ENCODE measurements at places on chromosomes 6 and 20.

- no peak for DNase-seq
Measured at GRCh38 chr6:156309017-156309416, 468.2 kb upstream of the ARID1B start.

GRCh38 chr20:45818239-45818638 is 5.8 kb downstream of the UBE2C start:
- DNase-seq = no peak

- no peak for DNase-seq
Measured at GRCh38 chr6:15170126-15170525, 75.7 kb upstream of the JARID2 start.

- no peak for DNase-seq
Measured at GRCh38 chr6:125918681-125919566, 37.6 kb upstream of the HINT3 start.

- DNase-seq = no peak
Measured at GRCh38 chr6:111211411-111212030, 124.2 kb downstream of the SLC16A10 start.

DNA sequence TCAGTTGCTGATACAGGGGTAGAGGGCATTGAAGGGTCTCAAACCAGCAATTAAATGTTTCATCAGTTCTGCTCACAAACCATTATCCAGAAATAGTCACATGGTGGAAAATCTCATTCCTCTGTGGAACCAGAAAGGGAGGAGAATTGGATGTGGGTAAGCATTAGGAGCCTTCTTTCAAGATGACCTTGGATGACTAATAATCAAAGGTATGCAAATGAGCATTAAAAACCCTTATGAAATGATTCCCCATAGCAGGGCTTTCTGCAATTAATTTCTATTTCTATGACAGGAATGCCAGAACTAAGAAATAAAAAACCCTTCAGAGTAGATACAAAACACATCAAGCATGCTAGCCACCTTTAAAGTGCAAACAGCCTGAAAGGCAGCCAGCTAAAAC is 37.4 kb upstream of the HCRTR2 start:
- no peak for DNase-seq

- DNase-seq = no peak
Measured at GRCh38 chr6:137820425-137820824, 46.6 kb upstream of the TNFAIP3 start.

DNA sequence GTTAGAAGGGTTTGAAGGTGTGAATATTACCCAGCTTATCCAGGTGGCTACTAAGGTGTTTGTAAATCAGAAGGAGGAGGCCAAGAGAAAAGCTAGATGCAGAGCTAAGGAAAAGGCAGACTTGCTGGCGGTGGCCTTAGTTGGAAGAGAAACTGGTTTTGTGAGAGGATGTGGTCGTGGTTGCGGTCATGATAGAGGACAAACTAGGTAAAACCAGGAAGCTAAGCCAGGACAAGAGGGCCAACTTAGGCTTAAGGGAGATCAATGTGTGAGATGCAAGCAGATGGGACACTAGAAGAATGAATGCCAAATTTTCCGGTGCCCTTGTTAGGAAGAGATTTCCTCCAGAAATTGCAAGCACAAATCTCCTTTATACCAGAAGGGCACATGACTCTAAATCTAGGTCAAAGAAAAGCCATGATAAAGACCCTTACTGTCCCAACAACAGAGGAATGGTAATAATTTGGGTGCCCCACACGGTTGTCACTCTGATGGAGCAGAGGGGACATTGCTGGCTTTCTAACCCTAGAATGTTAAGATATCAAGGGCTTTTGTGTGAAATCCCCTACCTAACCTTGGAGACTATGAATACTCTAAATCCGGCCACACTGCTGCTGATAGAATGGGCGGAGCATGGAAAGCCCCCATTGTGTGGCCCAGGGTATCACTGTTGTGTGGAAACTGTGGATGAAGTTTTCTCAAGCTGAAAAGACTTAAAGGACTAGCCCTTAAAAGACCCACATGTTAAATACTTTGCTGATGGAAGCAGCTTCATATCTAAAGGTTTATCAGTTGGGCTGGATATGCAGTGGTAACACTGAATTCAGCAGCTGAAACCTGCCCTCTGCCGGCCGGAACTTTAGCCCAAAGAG is 7.8 kb downstream of the IL22RA2 start:
- peak; percentile 45 for DNase-seq

Data from RPMI8226 (cell line).